ENCODE measurements at places on chromosomes 11 and 22.

- H3K4me1 ChIP-seq = peaks cover 32% of the 10 kb centered on the region
- no peaks in the 10 kb centered on the region for H3K27me3 ChIP-seq
- no peak overlapping the region for H3K4me3 ChIP-seq
- H3K36me3 ChIP-seq = no peaks in the 10 kb centered on the region
Observed at GRCh38 chr11:46047520-46047919, 73.7 kb downstream of the PHF21A start.

DNA sequence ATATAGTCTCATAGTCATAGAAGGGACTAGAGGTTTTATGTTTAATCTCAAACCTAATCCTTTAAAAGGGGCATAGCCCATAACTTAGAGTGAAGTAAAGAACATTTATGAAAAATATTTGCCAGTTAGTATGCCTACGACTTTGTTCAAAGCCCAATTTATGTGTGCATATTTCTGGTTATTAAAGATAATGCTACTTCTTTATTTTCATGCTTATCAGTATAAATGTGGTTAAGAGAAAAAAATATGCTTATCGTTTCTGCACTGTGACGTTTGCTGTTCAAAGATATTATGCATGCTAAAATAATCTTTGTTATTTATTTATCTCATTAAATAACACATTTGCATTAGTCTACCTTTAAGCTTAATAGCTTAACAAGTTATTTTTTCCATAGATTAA is 343.9 kb downstream of the DYNC2H1 start:
- H3K4me3 ChIP-seq = no peak overlapping the region
- H3K4me1 ChIP-seq = no peaks in the 10 kb centered on the region
- H3K27me3 ChIP-seq = no peaks in the 10 kb centered on the region
- DNase-seq = no peak
- no peak overlapping the region for H3K27ac ChIP-seq

- H3K36me3 ChIP-seq = no peaks in the 10 kb centered on the region
- H3K4me3 ChIP-seq = no peak overlapping the region
- H3K27ac ChIP-seq = no peak overlapping the region
- DNase-seq = peak; percentile 18
- H3K4me1 ChIP-seq = no peaks in the 10 kb centered on the region
Observed at GRCh38 chr22:37965940-37966664, 12.6 kb downstream of the POLR2F start.

DNA sequence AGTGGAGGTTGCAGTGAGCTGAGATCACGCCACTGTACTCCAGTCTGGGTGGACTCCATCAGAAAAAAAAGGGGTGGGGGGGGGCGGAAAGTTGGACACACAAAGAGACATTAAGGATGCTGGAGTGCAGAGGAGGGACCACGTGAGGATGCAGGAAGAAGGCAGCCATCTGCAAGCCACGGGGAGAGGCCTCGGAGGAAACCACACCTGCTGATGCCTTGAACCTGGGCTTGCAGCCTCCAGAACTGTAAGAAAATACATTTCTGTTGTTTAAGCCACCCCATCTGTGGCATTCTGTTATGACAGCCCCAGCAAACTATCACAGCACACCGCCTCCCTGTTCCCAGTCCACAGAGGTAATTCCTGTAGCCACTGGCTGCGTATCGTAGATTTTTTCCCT is 9.2 kb upstream of the STIP1 start:
- peaks cover 7% of the 10 kb centered on the region for H3K4me1 ChIP-seq
- no peak for DNase-seq
- no peak overlapping the region for H3K4me3 ChIP-seq
- H3K27me3 ChIP-seq = no peaks in the 10 kb centered on the region

- no peak overlapping the region for H3K27ac ChIP-seq
- no peak overlapping the region for H3K4me3 ChIP-seq
- H3K27me3 ChIP-seq = no peaks in the 10 kb centered on the region
- H3K36me3 ChIP-seq = peaks cover 98% of the 10 kb centered on the region
Observed at GRCh38 chr11:46655631-46656030, 38.3 kb downstream of the ATG13 start.

Measured in left lung (tissue), 14 donors.